ENCODE measurements at places on chromosomes 12 and 14.
A peak's percentile ranks its signal among the peaks of the same experiment; 100 is the strongest.

- no peak for DNase-seq
Observed at GRCh38 chr12:30152705-30153104, 369.0 kb upstream of the TMTC1 start.

- peak; percentile 64 for DNase-seq
Observed at GRCh38 chr12:116539905-116540482, 19.2 kb upstream of the MAP1LC3B2 start.

- DNase-seq: peak; percentile 23
Observed at GRCh38 chr14:53808042-53808441, 148.6 kb downstream of the BMP4 start.

- DNase-seq: no peak
Observed at GRCh38 chr12:93803424-93803807, 126.2 kb downstream of the CRADD start.

DNA sequence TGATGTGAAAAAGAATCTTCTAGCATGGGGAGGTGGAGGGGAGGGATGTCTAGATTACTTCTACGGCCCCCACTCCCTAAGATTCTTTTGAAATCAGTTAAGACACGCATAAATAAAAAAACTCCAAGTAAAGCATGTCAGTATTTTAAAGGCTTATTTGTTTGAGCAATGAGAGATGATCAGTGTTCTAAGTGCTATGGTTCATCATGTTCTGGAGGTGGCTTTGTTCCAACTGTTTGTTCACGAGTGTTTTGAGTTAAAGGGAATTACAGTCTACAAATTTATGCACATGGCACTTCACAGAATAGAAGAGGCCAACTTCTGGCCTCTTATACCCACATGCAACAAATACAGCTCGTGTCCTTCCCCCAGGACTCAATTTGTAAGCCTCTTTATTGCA, 394.9 kb downstream of the RAD51B start:
- DNase-seq: no peak
